NK-92 treated with Interleukin-12 subunit alpha and Interleukin-12 subunit beta, amount 100 ng/mL, for 24 hours (cell line): ENCODE measurements at places on chromosomes 7 and 10.

GRCh38 chr7:126541406-126541805 lies 711.3 kb downstream of the GRM8 start:
- DNase-seq = no peak

GRCh38 chr7:38413784-38414183 lies 140.3 kb upstream of the TARP start:
- no peak for DNase-seq

GRCh38 chr10:113230011-113230610 lies 280.1 kb downstream of the TCF7L2 start:
- no peak for DNase-seq

- DNase-seq = no peak
Observed at GRCh38 chr7:85010306-85010705, 176.6 kb downstream of the SEMA3D start.

DNA sequence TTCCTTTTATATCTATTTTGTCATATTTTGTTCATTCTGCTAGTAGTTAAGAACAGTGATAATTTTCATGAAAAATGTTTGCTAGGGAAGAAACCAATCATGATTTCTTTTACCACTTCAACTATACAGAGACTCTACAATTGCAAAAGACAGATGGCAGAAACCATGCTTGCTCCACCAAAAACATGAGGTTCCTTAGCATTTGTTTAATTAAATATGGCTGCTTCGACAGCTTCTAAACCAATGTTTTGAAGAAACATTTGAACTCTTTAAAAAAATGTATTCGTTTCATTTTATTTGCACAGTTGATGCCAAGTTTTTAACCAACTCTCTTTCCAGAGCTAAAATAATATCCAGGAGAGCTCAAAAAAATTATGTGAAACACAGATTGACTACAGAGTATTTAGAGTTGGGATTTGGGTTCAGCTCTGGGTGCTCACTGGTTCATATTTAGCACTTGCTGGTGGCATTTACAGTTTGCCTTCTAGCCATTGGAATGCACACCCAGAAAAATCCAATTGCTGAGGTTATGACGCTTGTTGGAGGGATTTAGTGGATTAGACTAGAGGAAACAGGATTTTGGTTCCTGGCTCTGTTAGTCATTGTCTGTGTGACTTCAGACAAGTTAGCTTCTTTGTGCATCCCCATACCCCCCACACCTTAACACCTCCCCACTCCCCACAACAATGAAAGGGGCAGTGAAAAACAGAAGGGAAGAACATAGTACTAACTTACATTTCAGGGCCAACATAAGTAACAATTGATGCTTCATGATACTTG lies 35.8 kb upstream of the SDHAF3 start:
- no peak for DNase-seq

- no peak for DNase-seq
Observed at GRCh38 chr10:20970708-20971107, 73.6 kb upstream of the NEBL start.

- no peak for DNase-seq
Observed at GRCh38 chr10:95236068-95236903, 42.2 kb downstream of the ACSM6 start.

DNA sequence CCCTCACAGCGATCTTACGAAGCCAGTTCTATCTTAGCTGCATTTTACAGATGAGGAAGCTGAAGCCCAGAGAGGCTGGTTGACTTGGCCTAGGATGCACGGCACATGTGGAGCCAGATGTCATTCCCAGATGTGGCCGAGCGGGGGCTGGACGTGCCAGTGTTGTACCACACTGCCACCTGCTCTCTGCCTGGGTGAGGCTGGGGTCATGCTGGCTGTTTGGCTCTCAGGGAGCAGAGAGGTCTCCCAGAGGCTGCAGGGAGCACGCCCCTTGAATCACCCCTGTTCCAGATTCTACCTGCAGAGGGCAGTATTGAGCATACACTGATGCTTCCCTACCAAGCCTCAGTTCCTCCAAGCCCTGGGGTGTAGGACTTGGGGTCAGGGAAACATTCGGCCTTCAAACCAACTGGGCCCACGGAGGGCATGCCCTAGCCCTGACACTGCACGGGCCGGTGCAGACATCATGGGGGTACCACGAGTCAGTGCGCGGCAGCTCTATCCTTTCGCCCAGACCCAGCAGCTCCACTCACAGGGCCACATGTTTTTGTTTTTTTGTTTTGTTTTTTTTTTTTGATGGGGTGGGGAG lies 3.8 kb upstream of the GTF2IRD1 start:
- DNase-seq = peak; percentile 20

GRCh38 chr10:127905848-127906261 lies 1.0 kb upstream of the PTPRE start:
- DNase-seq = no peak

DNA sequence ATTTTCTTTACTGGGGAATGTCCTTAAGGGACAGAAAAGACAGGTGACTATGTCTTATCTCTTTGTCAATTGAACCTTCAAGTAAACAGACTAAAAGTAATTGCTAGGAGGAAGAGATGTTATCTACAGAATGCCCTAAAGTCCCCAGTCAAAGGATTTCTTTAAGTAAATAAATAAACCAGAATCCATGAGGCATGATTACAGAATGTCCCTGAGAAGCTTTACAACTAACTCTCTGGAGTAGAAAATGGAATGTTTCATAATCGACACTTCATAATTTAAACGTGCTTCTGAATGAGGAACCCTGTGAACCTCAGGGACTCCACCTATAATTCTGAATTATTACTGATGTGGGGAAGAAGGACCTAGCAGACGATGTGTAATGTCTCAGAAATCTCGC lies 187.9 kb upstream of the IMMP2L start:
- DNase-seq = no peak

- DNase-seq = no peak
Observed at GRCh38 chr10:52082307-52082706, 231.8 kb upstream of the DKK1 start.

DNA sequence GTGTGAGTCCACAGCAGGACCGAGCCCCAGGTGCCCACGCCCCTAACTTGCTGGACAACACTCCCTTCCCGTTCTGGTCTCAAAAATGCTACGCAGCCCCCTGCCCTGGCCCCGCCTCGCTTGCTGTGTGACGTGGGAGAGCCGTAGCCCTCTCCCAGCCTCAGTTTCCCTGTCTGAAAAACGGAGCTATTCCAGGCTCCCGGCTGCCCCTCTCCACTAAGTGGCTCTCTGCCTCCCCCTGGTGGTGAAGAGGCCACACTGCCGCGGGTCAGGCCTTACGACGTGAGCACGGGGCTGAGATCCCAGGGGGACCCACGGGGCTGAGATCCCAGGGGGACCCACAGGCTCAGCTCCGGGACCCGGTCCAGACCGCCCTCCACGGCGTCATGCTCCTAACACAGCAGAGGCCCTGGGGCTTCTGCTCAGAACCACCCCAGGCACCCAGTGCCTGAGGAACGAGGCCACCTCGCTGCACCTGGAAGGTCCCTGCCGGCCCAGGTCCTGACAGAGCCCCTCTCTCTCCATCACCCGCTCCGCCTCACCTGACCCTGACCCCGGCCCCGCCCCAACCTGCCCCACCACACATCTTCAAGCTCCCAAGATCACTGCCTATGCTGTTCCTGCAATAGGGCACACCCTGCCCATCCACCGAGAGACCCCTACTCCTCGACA lies 26.7 kb downstream of the MICALL2 start:
- peak; percentile 20 for DNase-seq

DNA sequence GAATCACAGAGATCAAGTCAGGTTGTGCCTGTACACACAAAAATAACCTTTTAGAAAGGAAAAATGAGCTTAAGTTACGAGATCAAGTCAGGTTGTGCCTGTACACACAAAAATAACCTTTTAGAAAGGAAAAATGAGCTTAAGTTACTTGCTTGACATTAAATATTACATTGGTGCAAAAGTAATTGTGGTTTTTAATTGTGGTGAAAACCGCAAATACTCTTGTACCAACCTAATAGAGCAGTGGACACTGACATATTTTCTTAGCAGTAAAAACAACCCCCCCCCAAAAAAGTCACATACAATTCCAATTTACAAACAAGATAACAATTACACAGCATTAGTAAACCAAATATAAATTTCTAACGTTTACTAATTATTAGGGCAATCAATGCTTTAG lies 595.6 kb downstream of the GRM8 start:
- no peak for DNase-seq

DNA sequence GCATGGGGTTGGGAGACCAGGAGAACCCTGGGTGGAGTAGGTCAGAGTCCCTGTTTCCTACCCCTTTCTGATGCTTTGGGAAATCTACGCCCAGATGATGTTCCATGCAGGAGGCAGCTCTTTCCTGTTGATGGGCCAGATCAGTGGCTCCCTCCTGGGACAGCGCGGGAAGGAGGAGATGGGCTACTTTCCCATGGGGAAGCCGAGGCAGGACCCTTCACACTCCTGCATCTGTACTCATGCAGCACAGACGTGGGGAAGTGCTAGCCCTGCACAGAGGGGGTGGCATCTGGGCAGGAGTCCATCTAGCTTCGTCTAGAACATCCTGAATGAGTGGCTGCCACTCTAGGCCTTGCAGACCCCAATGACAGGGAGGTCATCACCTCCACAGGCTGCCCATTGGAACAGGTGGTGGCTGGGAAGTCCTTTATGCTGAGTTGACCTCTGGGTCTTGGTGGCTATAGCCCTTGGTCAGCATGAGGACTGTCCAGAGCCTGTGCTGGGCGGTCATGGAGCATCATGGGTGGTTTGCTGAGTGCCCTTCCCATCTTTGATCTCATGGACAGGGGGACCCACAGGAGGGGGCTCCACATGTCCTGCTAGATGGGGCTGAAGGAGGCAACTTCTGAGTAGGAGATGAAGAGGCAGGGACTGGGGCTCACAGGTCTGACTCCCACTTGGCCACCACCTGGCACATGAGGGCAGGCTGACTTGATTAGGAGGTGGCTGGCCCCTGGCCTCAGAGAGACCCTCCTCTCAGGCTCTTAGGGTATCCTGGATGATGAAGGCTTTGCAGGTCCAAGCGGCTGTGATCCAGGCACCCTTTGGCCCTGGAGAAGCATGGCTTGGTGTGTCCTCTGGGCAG lies 24.6 kb downstream of the RAMP3 start:
- no peak for DNase-seq

DNA sequence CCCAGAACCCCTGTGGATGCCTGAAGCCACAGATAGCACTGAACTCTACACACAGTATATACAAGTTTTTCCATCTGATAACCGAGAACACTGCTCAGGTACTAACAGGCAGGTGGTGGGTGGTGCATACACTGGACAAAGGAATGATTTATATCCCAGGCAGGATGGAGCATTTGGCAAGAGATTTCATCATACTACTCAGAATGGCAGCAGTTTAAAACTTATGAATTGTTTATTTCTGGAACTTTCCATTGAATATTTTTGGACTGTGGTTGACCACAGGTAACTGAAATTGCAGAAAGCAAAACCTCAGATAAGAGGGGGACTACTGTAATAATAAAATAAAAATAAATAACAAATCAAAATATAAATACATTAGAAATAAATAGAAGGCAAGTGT lies 10.9 kb upstream of the KCNMA1 start:
- no peak for DNase-seq

GRCh38 chr10:124495162-124495561 lies 33.5 kb downstream of the LHPP start:
- no peak for DNase-seq

GRCh38 chr7:47945261-47946015 lies 2.8 kb downstream of the PKD1L1 start:
- peak; percentile 13 for DNase-seq
